ENCODE measurements at places on chromosomes 13 and 19.

- DNase-seq = no peak
These were observed 114.4 kb upstream of the ZNF507 start for GRCh38 chr19:32231020-32231419.

DNA sequence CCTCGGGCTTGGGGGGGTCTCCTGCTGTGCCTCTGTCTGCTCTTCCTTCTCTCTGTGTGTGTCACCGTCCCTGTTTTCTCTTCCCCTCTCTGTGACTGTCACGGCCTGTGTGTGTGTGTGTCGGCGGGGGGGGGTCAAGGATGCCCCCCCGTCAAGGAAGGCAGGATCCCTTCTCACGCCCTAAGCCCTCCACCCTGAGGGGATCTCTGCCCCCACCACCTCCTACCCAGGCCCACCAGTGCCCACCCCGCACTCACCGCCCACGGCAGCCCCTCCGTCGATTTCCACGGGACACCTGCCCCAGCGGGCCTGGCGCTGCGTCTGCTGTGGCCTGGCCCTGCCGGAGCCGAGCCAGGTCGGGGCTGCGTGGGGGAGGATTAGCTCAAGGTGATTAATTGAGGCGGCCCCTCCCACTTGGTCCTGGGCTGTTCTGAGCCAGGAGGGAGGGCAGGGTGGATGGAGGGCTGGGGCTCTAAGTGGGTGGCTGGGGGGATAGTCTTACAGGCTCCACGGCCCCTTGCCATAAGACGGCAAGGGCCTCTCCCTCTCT lies at the start of gene RAX2:
Gene RAX2 (minus strand): TSS at position 323 of the 550 bp plus-strand sequence. CDS start 486 bp downstream, outside the sequence.
- DNase-seq = no peak

DNA sequence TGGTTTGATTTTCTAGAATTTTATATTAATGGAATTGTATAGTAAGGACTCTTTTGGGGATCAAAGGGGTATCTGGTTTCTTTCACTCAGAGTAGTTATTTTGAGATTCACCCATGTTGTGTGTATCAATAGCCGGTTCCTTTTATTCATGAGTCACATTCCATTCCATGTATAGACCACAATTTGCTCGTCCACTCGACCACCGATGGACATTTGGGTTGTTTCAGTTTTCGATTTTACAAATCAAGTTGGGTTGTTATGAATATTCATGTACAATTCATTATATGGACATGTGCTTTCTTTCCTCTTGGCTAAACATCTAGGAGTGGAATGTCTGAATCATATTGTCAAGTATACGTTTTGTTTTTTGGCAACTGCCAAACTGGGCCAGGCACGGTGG lies 9.6 kb upstream of the EMP3 start:
- no peak for DNase-seq

DNA sequence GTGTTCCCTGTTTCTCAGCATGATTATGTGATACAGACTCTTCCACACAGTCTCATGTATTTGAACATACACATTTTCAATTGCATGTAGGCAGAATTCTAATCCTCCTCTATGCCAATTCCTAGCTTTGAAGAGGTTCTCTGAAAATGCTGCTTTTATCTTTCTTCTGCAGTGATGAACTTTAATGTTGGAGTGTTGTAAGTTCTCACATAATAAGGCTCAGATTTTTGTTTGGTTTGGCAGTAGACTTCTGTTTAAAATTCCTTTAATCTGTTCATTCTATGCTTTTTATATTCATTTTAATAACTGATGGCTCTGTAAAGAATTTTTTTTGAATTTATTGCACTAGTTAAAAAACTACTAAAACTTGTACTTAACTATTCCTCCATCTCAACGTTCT lies 225.8 kb downstream of the GGACT start:
- DNase-seq = no peak

DNA sequence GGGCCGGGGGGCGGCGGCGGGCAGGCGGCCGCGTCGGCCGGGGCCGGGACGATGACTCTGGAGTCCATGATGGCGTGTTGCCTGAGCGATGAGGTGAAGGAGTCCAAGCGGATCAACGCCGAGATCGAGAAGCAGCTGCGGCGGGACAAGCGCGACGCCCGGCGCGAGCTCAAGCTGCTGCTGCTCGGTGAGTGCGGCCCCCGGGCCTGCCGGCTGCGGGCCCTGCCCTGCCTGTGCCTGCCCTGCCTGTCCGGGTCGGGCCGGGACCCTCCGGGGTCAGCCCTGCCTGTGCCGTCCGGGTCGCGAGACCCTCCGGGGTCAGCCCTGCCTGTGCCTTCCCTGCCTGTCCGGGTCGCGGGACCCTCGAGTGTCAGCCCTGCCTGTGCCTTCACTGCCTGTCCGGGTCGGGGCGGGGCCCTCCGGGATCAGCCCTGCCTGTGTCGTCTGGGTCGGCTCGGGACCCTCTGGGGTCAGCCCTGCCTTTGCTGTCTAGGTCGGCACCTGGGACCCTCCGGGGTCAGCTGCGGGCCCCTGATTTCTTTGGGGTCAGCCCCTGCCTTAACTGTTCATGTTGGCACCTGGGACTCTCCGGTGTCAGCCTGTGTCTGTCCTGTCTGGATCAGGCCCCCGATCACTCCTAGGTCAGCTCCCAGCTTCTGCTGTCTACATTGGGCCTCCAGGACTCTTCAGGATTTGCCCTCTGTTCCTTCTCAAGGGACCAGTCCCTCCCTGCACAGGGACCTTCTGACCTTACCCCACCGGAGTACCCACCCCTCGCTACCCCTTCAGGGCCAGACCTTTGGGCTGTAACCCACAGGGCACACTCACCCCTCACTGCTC lies 659 bp downstream of the GNA11 start:
- peak; percentile 28 for DNase-seq

GRCh38 chr13:113671066-113672001 lies 4.3 kb downstream of the GRK1 start:
- no peak for DNase-seq

GRCh38 chr19:7542556-7543348 lies 7.2 kb downstream of the PNPLA6 start:
- no peak for DNase-seq

Data from ACHN (cell line).